Dorsolateral prefrontal cortex (tissue), 122 donors: ENCODE measurements at places on chromosomes 7 and 10. TPM values are rescaled to one million over a fixed set of nuclear protein-coding genes. Genes with fewer than 3 reads are reported as not detected.

TAS2R5 gene
- 11.1 TPM for total RNA-seq

CABCOCO1 gene
- total RNA-seq = 3.4 TPM

KCP gene
- total RNA-seq = 0.75 TPM

ZNF853 gene
- 23.4 TPM for total RNA-seq

MTURN gene
- 475 TPM for total RNA-seq

GRID2IP gene
- 2.1 TPM for total RNA-seq

CHPF2 gene
- 38.8 TPM for total RNA-seq

UBE2D4 gene
- 27.9 TPM for total RNA-seq

NYAP1 gene
- 60.6 TPM for total RNA-seq

EVX1 gene
- not detected for total RNA-seq

SFRP5 gene
- total RNA-seq = 1.3 TPM

- DNase-seq = no peak
These were observed 204.0 kb upstream of the AOAH start for GRCh38 chr7:36928311-36928710.

- no peak for DNase-seq
These were observed 456.8 kb upstream of the NRP1 start for GRCh38 chr10:33791272-33791660.

- no peak for DNase-seq
These were observed 31.3 kb upstream of the CXCL12 start for GRCh38 chr10:44416021-44416771.

DNA sequence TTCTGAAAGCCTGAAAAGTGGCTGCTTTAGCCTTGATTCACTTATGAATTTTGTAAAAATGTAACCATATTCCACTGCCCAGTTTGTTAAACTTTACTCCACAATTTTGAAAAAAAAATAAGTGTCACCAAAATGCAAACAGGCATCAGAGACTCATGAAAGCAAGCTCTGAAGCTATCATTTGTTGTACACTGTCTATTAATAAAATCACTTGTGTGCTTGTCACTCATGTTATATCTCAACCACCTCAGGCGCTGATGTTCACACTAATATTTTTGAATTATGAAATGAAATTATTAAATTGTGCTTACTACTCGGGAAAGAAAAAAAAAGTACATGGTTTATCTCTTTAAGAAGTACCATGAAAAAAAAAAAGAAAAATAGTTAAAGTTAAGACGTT lies 34.5 kb upstream of the DKK1 start:
- no peak for DNase-seq

DNA sequence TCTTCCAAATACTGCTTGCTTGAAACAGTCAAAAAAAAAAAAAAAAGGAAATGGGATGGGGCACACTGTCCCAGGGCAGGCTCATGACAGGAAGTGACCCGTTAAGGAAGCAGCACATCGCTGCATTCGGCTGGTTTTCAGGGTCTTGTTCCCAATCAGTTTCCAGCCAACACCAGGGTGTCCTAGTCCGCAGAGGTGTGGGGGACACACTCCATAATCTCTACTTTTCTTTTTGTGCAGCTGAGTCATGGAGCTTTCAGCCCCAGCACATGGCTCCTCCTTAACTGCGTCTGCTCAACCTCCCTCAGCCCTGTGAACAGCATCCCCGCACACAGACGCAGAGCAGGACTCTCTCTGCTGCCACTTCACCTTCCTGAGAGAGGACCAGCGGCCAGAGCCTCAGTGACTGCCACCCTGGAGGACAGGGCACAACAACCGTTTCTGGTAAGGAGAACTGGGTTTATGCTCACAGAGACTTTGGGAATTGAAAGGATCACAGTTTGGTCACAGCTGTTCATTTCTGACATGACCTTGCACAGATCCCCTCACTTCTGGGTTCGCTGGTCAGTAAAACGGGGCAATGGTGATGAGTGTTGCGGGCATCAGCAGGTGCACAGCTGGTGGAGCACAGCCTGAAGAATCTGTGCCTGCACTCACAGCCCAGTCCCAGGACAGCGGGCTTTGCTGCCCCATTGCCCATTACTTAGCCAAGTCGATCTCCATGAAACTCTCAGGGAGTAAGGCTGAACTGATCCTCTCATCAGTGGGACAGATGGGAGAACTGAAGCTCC lies at the start of gene GIMAP5:
GIMAP5 (plus strand) TSS at position 154 of the 791 bp plus-strand sequence. CDS start 3,467 bp downstream, outside the sequence.
- no peak for DNase-seq

- peak; percentile 38 for DNase-seq
These were observed 10.2 kb downstream of the STK32C start for GRCh38 chr10:132297526-132297925.

DNA sequence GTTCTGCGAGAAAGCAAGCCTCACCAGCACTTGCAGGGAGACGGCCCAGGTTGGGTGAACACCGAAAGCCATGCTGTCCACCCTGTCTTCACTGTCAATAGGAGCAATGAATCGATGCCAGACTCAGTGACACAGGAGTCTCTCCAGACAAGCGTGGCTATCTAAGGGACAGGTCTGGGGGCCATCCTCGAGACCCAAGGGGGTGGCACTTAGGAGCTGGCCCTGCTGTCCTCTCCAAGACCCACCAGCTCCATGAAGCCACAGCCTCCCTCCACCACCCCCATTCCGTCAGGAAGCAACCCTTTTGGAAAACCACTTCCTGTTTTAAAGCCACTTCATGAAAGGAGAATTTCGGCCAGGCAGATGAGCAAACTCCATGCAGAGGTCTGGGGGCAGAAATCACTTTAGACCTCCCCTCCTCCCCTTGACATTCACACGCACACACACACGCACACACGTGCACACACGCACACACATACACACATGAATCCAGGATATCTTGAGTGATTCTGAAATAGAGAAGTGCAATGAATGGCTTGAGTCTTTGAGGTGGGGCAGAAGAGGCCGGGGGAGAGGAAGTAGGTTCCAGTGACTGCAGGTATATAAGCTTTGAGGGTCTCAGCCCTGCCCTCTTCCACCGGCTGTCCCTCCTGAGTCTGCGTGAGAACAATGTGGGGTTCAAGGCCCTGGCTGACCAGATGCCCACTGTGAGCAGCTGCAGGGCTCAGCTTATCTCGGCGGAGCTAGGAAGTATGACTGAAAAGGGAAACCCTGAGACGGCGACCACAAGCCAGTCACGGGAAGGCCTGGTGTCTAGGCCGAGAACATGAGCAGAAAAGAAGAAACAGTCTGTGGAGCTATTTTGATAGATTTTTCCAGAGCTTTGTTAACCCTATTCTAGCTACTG lies 25.0 kb downstream of the RGS10 start:
- DNase-seq = no peak

DNA sequence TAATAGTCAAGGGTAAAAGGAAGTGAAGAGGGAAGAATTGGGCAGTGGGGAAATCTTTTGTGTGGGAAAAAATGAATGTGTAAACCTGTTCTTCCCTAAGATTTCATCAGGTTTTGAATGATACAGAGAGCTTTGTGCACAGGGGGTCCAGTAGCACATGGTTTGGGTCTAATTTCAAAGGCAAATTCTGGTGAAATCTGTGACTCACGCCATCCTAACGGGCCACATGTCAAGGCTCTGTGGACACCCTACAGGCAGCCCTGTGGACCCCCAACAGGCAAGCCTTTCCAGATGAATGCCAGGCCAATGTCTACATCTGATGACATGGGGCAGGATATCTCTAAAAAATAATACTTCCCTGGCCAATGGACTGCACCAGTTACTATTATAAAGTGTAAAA lies 309.8 kb downstream of the PARD3 start:
- no peak for DNase-seq

- no peak for DNase-seq
These were observed 65.8 kb upstream of the LAMB4 start for GRCh38 chr7:108196004-108196403.

DNA sequence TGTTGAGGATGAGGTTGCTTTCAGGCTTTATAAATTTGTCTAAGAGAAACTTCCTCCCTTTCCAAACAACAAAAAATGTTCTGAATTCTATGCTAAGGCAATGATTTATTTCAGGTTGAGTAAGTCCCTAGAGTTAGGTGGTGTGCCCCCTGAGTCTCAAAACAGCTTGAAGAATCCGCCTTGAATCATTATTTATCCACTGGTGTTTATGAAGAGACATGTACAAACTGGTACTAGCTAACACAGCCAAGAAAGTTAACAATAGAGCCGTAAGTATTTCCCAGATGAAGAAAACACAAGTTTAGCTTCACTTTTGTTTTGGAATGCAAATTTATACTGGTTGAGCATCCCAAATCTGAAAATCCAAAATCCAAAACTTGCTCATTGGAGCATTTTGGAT lies 66.2 kb upstream of the SRPK2 start:
- no peak for DNase-seq

- DNase-seq = no peak
These were observed 1.9 kb downstream of the PPP2R2D start for GRCh38 chr10:131902691-131903090.

- no peak for DNase-seq
These were observed 59.2 kb downstream of the CLEC2L start for GRCh38 chr7:139582671-139583155.

DNA sequence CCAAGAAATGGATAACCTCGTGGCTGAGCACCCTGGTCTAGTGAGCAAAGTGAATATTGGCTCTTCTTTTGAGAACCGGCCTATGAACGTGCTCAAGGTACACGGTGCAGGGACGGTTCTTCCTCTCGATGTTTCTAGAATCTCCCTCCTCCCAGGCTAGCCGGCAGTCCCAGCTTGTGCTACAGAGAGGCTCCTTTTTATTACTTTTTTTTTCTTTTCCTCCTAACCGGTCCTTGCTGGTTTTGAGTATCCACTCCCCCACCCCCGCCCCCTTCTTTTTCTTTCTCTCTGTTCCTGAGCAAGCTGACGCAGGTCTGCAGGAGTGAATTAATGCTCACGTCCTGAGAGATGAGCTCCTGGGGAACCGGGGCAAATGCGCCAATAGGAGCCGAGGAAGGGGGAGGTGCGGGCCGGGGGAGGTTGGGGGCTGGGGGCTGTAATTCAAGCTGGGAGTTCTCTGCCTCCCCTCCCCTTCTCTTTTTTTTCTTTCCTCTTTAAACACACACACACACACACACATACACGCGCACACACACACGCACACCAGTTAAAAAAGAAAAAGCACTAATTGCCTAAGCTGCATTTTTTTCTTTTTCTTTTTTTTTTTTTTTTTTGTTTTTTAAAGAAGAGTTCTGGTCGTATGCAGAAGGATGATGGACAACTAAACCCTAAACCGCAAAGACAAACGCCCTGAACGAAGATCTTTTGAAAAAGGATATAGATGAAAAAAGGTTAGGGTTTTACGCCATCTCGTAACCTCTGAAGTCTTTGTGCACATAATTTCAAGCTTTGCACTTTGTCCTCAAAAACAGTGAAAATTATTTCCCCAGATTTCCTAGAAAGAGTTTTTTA lies 6.6 kb downstream of the CPA2 start:
- no peak for DNase-seq

GRCh38 chr7:99242682-99243081 lies 30.0 kb upstream of the MYH16 start:
- no peak for DNase-seq

- no peak for DNase-seq
These were observed 500.3 kb upstream of the MKI67 start for GRCh38 chr10:128626397-128627000.

- DNase-seq = peak; percentile 59
These were observed 4.9 kb downstream of the TMEM270 start for GRCh38 chr7:73865738-73866445.

DNA sequence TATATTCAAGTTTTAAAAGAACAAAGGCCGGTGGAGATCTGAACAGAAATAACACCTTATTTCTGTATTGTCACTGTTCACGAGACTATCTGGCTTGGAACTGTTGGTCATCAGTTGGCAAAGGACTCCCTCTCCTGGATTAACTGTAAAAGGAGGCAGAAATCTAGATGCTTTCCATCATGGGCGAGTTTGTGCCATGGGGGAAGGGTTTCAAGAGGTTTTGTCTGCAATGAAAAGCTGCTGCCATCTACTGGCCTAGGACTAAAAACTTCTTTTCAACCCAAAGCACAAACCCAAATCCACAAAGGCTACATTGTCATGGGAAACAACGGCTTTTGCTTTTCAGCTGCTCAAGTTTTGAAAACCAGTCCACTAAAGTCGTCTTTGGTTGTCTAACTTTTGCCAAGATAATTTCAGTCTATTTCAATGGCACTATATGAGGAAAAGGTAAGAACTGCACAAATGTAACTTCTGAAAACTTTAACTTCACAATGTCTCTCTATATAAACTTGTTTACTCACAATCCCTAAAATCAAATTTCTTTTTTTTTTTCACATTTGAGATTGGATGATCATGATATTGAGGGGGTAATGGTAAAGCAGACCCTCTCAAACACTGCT lies 196.8 kb downstream of the SKAP2 start:
- peak; percentile 70 for DNase-seq
